Forelimb muscle (tissue), 1 donor: ENCODE measurements at places on chromosomes 2 and 18.

DNA sequence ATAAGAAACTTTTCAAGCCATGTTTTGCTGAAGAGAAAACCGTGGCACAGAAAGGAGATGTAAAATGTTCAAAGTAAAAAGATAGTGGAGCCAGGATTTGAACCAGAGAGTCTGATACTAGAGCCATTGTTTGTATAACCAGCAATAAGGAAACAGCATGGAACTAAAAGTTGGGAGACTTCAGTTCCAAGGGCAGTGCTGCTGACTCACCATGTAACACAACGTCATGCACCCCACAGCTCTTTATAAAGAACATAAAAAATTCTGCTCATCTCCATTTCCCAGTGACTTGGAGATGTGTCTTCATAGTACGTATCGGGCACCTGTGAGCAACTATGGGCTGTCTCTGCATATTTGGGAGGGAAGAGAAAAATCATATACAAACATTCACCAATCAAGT is 353.0 kb upstream of the PIK3C3 start:
- no peak for DNase-seq

DNA sequence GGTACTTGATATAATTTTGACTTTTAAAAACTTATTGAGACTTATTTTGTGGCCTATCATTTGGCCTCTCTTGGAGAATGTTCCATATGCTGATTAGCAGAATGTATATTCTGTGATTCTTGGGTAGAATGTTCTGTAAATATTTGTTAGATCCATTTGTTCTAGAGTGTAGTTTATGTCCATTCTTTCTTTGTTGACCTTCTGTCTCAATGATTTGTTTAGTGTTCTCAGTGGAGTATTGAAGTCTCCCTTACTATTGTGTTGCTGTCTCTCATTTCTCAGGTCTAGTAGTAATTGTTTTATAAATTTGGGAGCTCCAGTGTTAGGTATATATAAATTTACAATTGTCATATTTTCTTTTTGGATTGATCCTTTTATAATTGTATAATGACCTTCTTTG is 349.6 kb upstream of the CWC22 start:
- DNase-seq: no peak

DNA sequence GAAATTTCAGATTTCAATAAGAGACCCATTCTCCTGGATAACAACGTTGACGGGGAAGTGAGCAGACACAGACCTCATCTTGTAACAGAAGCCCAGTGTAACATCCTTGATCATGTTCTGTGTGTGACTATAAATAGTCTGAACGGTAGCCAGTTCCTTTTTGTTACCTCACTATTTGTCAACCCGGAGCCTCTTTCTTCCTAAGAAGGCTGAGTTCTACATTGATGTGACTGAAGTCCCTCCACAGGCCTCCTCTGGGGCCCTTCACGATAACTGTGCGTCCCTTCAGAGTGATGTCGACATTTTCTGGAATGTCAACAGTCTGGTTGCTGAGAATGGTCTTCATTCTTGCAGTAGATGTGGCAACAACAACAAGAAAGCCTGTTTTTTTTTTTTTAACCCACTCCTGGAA is 6.3 kb upstream of the PLEKHM3 start:
- DNase-seq: no peak

- no peak for DNase-seq
Observed at GRCh38 chr18:33372442-33372841, 68.1 kb downstream of the CCDC178 start.

DNA sequence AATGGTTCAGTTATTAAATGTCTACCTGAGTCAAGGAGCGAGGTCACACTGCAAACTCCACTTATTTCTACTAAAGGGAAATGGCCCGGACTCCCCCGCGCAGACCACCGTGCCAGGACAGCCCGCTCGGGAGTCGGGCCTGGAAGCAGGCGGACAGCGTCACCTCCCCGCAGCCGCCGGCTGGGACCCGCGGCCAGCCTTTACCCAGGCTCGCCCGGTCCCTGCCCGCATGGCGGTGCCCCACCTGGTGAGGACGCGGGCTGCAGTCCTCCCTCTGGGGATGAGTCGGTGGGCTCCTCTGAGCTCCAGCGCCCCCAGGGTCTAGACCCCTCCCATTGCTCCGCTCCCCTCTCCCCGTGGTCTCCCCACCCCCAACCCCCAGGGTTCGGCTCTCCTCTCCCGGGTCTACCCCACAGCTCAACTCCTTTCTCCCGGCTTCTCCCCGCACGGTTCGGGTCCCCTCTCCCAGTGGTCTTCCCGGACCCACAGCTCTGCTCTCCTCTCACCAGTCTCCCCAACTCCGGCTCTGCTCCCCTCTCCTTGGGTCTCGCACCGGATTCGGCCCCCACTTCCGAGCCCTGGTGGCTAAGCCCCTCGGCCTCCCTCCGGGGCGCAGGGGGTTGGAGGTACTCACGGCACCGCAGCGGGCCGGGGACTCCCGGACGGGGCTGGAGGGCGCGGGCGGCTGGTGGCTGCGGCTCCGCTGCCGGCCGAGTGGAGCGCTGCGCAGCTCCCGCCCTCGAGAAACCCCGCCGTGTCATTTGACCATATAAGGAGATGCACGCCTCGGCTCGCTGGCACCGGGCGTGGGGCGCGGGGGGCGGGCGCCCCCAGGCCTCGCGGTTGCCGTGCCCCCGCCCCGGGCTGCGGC is at the start of gene FHL2:
FHL2 (minus strand) TSS at position 716 of the 871 bp plus-strand sequence. CDS start 12,535 bp downstream, outside the sequence.
- DNase-seq: peak; percentile 29

DNA sequence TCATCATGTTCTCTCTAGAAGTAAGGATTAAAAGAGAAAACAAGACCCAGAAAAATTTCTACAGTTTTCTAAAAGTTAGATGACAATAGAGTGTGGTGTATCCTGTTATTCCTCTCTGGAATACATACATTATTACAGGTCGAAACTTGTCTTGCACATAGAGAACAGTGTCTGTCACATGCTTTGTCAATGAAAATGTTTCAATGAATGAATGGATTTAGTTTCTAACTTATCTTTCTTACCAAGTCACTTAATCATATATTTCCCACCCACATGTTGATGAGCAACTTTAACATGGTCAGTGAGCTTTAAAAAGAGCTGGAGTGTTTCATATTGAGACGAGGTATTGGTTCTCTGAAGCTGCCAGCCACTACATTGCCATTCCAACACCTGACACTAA is 4.3 kb downstream of the DSG4 start:
- DNase-seq: no peak

DNA sequence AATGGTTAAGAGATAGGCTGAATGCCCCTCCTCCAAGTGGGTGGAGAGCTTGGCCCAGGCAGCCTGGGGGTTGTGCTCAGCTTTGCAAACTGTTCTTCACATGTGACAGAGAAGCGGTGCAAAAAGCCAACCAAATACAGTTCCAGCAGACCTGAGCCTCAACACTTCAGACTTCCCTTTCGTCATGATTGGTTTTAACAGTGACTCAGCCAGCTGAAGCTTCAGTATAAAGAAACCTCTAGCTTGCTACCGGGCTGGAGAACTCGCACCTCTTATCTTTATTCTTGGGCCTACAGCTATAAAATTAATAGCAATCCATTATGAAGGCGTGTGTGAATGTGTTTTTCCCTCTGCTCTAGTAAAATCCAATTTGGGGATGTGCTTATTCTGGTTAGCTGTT is 20.0 kb downstream of the SETBP1 start:
- no peak for DNase-seq

DNA sequence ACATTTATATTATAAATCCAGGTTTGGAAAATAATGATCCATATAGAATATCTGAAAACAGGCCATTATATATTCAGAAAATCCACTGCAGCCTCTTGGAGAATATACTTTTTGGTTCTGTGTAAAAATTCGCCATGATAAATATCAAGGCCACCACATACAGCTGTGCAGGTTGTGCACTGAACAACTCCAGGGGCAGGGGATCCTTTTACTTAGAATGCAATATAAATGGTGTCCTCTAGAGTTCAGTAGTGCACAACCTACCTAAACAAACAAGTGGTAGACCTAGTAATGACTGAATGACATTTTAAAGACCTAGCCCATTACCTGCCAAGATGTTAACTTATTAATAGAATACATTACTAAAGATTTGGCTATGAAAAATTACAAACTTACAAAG is 22.4 kb downstream of the MOGAT1 start:
- no peak for DNase-seq

DNA sequence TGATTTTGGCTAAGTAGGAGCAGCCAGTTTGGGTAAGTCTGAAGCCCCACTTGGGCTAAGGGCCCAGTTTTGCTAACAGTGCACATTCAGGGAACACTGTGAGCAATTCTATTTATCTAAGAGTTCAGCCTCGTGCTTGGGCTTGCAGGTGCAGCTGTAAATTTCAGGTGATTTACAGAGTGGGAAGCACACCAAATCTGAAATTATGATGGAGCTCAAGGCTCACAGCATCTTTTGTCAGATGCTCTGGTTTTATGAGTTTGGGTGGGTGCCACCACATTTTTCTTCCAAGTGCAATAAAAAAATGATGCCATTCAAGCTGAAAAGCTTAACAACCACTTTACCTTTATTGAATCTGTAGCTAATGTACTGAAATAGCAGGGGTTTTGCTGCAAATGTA is 671.2 kb downstream of the LRRTM4 start:
- no peak for DNase-seq

DNA sequence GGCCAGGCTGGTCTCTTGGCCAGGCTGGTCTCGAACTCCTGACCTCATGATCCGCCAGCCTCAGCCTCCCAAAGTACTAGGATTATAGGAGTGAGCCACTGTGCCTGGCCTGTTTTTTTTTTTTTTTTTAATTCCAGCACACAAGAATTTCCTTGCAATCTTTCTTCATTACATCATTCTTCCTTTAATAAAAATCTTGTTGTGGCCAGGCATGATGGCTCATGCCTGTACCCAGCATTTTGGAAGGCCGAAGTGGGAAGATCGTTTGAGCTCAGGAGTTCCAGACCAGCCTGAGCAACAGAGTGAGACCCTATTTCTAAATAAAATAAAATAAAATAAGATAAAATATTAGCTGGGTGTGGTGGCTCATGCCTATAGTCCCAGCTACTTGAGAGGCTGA is 21.4 kb upstream of the PLEKHM3 start:
- no peak for DNase-seq

- DNase-seq: peak; percentile 84
Observed at GRCh38 chr2:145157741-145158591, 638.0 kb upstream of the ZEB2 start.

- no peak for DNase-seq
Observed at GRCh38 chr2:147550995-147551731, 293.7 kb upstream of the ACVR2A start.

DNA sequence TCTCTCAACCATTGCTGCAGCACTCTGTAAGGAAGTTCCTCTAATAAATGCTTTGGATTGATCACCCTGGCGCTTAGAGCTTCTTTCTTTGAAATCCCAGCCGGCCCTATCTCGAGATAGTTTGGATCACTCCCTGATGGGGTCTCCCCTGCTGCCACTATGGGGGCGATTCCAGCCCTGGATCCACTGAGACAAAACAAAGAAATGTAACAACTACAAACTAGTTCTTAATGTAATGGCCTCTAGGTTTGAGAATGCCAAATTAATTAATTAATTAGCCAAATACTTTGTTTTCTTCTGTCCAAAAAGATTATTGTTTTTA is 15.2 kb downstream of the SRSF7 start:
- no peak for DNase-seq

GRCh38 chr2:173373290-173373689 is 18.6 kb downstream of the CDCA7 start:
- no peak for DNase-seq

DNA sequence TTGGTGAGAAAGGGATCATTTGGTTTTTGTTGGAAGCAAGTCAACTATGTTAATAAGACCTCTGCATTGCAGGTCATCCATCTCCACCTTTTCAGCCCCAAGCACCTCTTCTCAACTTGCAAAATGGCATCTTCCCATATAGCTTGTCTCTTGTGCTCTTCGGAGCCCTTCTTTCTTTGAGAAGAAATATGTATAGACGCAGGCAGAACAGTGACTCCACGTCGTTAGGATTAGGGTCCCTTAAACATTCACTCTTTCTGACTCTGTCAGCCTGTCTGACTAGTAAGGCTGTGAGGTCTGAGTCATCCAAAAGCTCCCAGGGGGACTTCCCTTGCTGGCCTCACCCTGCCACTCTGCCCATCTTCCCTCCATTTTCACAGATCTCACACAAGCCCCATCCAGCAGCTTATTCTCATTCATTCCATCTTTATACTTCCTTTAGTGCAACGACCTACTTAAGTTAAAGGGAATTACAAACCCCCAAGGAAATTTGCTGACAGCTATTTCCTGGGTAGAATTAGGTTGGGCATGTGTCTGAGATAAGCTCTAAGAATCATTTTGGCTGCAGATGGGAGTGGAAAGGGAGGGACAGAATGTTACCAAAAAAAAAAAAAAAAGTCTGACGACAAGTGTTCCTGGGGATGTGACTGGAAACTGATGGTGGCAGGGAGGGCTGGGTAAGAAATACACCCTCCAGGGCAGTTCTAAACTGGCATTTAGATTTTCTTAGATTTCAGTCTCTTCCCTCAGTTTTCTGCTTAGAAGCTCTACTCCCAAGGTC is 37.7 kb upstream of the MEX3C start:
- DNase-seq: no peak

DNA sequence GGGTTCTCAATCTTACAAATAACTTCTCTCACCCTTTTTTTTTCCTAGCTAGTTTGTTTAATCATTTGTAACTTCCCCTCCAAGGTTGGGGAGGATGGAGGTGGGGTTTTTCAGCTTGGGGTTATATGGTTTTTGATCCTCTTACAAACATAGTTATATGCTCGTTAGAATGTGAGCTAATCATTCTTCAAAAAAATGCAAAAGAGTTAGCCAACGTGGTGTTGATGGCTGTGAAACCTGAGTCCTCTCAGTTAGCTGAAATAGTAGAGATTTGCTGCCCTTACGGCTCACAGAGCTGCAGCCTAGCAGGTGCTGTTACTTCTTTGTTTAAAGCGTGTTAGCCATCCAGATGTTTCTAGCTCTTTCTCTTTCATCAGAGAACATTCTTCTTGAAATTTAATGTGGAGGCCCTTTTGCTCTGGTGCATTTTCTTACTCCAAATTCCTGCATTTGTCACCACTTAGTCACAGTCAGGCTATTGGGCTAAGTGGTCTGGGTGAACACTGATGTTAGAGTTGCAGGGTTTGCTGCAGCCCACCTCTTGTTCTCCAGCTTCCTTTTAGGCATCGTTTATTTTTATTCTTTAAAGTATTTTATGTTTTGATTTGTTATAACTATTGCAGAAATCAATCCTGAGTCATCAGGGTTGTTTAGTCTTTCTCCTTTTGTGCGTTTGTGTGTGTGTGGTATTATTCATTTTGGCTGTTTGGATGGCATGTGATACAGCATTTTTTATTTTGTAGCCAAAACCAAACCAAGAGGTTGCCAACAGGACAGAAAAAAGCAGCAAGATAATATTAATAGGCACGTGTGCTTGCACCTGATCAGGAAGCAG is 41.1 kb downstream of the LIMS1 start:
- no peak for DNase-seq

- DNase-seq: no peak
Observed at GRCh38 chr2:59366288-59366687, 1125.2 kb upstream of the FANCL start.

- no peak for DNase-seq
Observed at GRCh38 chr2:49988276-49988675, 834.0 kb upstream of the FSHR start.
